ENCODE measurements at places on chromosomes 7 and 10.

- no peak for DNase-seq
These were observed 137.6 kb downstream of the ZNF467 start for GRCh38 chr7:149635561-149636329.

GRCh38 chr7:6406121-6406520, 41.6 kb downstream of the DAGLB start:
- no peak for DNase-seq

DNA sequence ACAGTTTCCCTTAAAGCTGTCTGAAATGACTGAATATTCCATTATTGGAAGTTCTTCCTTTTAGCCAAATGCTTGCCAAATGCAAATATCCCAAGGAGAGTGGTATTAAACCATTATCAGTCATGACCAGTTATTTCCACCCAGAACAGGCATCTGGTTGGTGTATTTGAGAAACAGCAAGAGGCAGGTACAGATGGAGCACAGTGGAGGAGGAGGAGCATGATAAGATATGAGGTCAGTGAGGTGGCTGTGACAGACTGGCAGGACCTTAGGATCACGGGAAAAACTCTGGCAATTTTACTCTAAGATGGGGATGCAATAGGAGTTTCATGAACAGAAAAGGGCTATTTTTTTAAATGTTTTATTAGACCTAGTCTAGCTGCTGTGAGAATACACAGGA, 6.4 kb downstream of the HEPACAM2 start:
- DNase-seq, result no peak

GRCh38 chr7:108009873-108010272, 6.9 kb upstream of the LAMB1 start:
- DNase-seq, result no peak

GRCh38 chr7:5345671-5346070, 62.9 kb downstream of the SLC29A4 start:
- DNase-seq, result no peak
